ENCODE measurements at places on chromosomes 11 and 22.

GRCh38 chr11:74019860-74020259 lies 11.0 kb upstream of the UCP3 start:
- DNase-seq = no peak

- no peak for DNase-seq
Measured at GRCh38 chr11:72962084-72962483, 147.9 kb downstream of the ATG16L2 start.

DNA sequence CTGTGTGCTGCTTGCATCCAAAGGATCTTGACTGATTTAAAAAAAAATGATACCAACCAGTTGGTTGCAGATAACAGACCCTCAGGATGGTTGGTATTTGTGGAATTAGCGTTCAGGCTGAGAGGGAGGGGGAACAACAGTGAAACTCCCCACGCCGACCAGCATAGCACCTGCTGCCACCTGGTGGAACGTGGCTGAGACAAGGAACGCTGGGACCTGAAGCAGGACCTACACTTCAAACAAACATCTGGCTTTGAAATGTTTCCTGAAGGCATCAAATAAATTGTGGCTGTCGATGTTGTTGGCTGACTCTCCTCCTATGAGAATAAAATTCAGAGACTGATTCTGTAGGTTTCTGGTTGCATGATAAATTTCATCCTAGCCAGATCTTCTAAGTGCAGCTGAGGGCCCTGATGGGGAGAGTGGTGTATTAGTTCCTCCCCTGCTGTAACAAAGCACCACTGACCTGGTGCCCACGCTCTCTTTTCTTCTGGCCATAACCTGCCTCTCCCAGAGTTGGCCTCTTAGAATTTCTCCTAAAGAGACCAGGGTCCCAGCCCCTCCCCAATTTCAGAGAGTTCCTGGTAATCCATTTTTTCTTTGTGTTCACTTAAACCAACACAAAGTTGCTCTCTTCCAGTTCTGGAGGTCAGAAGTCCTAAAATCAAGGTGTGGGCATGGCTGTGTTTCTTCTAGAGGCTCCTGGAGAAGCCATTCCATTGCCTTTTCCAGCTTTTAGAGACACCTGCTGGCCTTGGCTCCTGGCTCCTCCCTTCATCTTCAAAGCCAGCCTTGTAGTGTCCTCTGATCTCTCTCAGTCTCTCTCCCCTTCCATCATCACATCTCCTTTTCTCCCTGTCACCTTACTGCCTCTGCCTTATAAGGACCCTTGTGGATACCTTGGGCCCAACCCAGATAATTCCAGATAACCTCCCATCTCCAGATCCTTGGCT lies 17.3 kb downstream of the APOL2 start:
- peak; percentile 86 for DNase-seq

DNA sequence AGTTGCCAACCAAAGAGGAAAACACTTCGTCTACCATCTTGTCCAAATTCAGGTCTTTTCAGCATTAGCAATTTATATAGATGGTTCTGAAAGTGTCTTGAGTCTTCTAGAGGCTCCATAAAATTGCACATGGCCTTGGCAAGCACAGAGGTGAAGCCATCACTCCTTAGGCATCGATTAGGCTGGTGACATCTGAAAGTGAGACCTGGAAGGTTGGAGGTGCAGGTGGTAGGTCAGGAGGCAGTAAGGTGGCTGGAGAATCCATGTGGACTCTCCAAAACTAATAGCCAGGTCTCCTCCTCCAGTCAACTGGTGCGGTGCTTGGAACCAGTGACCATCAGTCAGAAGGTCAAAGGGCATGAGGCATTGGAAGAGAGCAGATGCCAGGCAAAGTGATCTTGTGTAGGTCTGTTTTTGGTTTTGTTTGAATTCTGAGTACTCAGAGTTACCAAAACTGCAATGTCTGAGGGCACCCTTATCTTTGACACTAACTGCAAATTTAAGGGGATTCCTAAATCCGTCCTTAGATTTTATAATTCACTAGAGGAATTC lies 6.6 kb upstream of the APOL2 start:
- DNase-seq = no peak

GRCh38 chr11:28318871-28319270 lies 210.7 kb downstream of the METTL15 start:
- DNase-seq = no peak

DNA sequence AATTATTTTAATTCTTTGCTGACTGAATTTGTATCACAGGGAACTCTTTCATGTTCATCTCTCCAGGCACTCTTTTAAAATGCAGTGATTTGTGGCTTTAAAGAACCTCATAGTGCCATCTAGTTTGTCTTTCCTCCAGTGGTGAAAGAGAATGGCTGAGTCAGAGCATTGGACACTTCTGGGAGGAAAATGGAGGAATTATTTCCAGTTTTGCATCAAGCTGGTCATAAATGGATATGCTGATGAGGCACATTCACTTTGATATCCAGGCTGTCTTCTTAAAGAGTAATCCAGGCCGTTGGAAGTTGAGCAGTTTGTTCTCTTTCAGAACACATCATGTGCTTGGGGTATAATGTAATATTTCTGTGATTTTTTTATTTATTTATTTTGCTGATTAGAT lies 273.7 kb downstream of the DDX10 start:
- DNase-seq = no peak

DNA sequence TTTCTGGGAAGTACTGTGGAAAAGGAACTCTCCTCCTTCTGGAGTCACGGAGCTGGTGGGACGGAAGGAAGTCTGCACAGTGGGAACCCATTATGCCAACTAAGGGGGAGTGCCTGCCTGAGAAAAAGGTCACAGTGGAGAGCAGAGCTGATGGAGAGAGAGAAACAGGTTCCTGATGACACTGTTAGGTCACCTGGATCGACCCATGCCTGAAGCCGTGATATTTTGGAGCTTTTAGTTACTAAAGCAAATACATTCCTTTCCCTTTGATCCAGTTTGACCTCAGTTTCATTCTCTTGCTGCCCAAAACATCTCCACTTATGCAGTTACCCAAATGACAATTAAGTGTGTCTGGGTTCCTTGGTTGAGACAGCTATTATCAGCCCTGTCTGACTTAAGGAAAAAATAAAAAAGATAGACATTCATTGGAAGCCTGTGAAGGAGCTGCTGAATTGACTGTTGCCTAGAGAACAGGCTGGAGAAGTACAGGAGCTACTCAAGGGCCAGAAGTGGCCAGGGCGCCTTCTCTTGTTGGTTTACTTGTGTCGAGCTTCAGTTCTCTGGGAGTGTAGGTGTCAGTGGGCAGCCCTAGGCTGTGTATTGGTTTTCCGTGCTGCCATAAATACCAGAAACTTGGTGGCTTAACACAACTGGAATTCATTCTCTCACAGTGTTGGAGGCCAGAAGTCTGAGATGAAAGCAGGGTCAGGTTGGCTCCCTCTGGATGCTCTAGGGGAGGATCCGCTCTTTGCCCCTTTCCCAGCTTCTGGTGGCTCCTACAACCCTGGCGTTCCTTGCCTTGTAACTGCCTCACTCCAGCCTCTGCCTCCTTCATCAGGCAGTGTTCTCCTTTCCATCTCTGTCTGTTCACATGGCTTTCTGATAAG lies 13.6 kb downstream of the MRGPRD start:
- DNase-seq = no peak

DNA sequence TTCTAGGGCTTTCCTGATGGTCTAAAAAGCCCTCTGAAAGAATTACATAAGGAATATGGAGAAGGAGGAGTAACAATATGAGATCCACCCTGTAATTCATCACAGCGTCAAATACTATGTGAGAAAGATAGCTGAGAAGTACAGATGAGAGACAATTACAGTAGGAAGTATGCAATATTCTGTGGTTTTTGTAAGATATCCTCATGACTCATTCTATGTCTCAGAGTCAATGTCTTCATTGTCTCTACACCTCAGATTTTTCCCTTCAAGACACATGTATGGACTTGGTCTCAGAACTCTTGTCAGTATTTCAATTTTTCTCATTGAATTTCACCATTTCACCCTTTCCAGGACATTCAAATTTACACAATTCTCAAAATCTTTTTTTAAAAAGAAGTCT lies 343.3 kb upstream of the CTSC start:
- no peak for DNase-seq

GRCh38 chr11:116498161-116498560 lies 274.6 kb downstream of the BUD13 start:
- DNase-seq = no peak

GRCh38 chr11:103010891-103011290 lies 55.4 kb upstream of the MMP13 start:
- no peak for DNase-seq

DNA sequence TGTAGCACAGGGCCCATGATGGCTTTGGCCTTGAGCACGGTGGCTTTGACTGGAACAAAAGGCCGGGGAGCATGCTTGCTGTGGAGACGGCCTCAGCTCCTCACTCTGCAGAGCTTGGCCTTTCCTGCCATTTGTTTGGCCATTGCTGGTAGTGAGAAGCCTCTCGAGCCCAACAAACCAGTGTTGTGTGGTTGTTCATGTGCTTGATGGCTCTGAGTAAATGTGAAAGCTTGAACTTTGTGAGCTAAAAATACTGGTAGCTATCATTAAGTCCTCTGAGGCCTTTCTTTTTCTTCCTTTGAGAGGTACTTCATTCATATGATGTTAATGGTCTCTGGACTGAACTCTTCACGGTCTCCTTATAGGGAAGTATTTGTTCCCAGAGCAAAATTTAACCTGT lies 39.6 kb downstream of the NAT10 start:
- no peak for DNase-seq

DNA sequence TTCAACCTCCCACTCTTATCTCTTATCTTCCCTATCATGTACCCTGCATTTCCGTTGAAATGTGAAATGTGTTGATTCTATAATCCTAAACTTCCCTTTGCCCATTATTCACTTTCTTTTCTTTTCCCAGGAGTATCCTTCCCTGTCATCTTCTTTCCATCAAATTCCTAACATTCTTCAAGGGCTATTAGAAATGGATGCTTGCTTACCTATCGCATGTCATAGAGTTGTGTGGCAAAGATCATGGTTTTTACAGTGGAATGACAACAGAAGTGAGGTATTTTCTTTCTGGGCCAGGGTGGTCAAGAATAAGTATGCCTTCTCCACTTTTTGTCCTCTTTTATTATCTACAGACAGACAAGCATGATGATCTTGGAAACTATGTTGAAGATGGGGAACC lies 124.4 kb upstream of the SLC5A12 start:
- peak; percentile 37 for DNase-seq

DNA sequence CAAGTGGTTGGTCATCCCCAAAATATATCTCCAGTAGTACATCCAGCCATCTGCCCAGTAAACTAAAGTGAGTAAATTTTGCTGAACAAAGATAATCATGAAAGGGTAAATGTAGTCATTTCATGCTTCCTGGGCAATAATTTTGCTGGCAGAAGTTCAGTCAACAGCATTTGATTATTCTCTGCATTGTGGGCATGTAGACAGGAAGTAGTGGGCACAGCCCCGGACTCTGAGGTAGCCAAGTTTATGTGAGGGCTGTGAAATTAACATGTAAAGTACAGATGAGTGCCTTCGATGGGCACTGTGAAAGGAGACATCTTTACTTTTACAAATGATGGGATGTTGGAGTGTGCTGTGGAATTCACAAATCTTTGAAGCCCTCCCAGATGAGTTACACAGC lies 312.2 kb upstream of the MTNR1B start:
- no peak for DNase-seq

- no peak for DNase-seq
Measured at GRCh38 chr11:70552167-70553150, 154.1 kb downstream of the CTTN start.

DNA sequence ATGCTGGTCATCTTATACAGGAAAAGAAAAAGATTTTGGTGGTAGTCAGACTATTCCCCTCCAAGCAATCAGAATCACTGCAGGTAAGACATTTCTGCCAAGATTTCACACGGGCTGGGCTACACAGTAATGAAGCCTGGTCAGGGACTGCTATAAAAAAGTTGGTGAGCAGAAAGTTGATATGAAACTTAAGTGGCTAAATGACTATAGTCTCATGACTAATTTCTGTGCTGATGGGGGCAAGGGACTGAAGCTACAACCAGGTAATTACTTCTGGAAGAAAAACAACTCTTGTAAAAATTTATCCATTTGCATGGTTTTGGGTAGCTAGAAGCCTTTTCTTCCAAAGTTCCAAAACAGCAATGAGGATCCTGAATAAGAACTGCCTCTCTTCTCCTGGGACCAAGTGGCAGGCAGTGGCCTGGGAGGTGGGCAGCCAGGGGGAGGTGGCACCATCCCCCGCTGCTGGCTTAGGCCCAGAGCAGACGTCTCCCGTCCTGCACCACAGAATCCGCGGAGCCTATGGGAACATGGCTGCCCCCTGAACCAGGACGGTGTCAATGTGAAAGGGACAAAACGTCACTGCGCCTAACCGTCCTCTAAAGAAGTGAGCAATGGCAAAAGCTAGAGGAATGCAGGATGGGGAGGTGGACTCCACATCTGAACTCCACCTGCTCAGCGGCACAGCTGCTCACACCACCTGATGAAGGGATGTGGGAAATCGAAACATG lies 122.6 kb upstream of the LMO1 start:
- no peak for DNase-seq

DNA sequence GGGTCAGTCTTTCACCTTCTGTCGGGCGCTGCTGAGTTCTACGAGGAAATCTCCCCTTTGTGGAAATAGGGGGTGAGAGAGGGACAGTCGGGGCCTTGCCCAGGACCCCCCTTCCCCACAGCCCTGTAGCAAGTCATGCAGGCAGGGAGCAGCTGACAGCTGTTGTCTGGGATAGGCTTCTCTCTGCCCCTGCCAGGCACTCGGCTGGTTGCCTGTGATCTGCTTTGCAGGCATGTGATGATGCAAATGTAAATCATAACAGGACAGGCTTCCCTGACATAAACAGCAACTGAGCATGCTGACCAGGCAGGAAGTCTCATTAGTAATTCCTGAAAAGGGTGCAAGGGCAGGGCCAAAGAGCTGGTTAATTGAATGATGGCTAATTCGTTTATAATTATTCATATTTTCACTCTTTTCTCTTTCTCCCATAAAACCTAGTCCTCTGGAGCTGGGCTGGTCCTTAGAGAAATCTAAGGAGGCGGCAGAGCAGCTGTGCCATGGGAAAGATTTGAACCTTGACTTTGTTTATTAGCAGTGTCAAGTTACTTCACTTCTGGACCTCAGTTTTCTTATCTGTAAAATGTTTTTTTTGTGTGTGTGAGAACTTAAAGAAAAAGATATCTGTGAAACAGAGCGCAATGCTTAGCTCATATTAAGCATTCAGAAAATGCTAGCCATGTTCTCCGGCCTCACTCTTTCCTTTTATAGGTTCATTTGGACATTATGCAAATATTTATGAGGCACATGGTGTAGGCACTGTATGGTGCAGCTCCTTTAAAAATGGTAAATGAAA lies 129.7 kb downstream of the LDLRAD3 start:
- DNase-seq = no peak
